Neural crest cell (in vitro differentiated cells): ENCODE measurements at places on chromosomes 1 and 21.
A peak's percentile ranks its signal among the peaks of the same experiment; 100 is the strongest.

DNA sequence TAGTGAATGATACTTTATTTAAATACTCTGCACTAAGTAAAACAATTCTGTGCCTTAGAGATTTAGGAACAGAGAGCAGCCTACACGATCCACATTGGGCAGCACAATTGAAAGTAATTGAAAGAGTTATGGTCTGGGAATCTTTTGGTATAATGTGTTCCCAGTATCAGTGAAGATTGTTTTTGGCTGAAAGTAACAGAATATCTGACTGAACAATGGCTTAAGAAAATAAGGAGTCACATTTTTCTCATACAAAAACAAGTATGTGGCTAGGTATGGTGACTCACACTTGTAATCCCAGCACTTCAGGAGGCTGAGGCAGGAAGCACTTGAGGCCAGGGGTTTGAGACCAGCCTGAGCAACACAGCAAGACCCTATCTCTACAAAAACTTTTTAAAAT lies 306.2 kb downstream of the NFIA start:
- DNase-seq, result no peak
- peaks cover 2% of the 10 kb centered on the region for H3K36me3 ChIP-seq
- H3K27me3 ChIP-seq, result no peaks in the 10 kb centered on the region

GRCh38 chr1:12542616-12543592 lies 75.1 kb downstream of the DHRS3 start:
- H3K36me3 ChIP-seq, result no peaks in the 10 kb centered on the region
- H3K4me1 ChIP-seq, result peaks cover 21% of the 10 kb centered on the region
- H3K27me3 ChIP-seq, result no peaks in the 10 kb centered on the region

DNA sequence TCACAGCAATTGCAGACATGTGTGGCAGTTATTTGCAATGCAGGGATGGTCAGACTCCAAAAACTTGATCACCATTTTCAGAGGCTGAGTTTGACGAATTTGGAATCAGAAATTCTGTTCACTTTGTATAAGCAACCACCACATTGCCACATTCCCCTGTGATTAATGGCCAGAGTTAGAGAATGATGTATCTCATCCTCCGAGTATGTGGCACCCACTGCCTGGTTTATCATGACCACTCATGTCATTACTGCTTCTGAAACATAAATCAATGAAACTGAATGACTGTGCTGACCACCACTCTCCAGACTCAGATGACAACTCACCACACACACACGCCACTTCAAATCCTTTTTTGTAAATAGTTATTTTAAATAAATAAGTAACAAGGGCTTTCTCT lies 66.6 kb upstream of the CACHD1 start:
- H3K36me3 ChIP-seq, result no peaks in the 10 kb centered on the region
- no peaks in the 10 kb centered on the region for H3K4me1 ChIP-seq

DNA sequence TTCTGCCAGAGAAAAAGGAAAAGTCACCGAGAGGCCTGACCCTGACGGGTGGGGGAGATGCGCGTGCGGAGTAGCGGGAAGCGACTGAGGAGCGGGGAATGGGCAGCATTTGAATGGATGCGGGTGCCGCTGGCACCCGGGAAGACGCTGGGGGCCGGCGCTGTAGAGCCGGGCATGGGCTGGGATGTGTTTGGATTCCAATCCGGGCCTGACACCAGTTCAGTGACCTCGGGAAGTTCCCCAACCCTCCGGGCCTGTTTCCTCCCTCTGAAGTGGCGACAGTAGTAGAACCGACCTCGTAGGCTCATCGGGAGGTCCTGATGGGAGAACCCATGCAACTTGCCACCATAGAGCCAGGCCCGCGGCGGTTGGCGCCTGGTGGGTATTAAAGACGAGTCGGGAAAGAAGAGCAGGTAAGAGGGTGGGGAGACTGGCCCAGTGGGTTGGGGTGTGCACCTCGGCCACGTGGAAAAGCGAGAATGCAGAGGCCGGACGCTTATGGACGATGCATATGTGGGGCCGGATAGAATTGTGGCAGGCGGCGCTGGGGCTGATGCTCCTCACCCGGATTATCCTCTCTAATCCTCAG lies 642 bp upstream of the SLC16A1 start:
- H3K4me1 ChIP-seq, result peaks cover 69% of the 10 kb centered on the region
- no peaks in the 10 kb centered on the region for H3K27me3 ChIP-seq
- peak overlapping the region; percentile 97 for H3K27ac ChIP-seq

DNA sequence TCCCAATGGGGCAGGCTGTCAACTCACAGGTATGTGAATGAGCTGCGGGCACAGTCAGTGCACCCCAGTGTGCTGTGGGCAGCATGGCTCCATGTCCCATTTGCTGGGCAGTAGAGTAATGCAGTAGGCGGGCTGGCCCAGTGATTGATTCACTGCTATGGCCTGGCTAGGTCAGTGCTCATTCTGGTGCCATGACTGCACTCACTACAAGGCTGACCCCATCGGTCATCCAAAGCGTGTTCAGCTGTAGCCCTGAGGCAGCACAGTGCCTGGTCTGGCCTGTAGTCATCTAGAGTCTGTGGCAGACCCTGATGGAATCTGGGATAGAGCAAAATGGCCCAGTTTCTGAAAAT lies 7.4 kb downstream of the HYI start:
- H3K27ac ChIP-seq, result peak overlapping the region; percentile 37
- no peaks in the 10 kb centered on the region for H3K4me1 ChIP-seq
- H3K36me3 ChIP-seq, result peaks cover 22% of the 10 kb centered on the region
- DNase-seq, result no peak
- no peaks in the 10 kb centered on the region for H3K27me3 ChIP-seq

DNA sequence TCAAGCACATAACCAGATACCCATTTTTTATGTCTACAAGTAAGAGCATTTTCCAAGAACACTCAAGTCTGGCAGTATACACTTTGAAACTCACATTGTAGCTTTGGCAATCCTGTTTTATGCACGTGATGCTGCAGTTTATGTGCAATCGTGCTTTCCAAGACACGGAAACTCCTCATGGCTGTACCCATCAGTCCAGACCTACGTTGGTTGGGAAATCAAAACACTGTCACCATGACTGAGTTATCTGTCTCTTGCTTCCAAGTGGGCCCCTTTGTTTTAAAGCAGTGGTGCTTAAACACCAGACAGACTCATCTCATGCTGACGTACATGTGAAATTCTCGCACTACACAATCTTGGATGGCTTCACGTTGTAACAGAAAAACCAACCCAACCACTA lies 192.8 kb downstream of the LTN1 start:
- peaks cover under 1% of the 10 kb centered on the region for H3K4me1 ChIP-seq
- H3K36me3 ChIP-seq, result no peaks in the 10 kb centered on the region
- no peak overlapping the region for H3K4me3 ChIP-seq
- no peak for DNase-seq
- no peaks in the 10 kb centered on the region for H3K27me3 ChIP-seq

DNA sequence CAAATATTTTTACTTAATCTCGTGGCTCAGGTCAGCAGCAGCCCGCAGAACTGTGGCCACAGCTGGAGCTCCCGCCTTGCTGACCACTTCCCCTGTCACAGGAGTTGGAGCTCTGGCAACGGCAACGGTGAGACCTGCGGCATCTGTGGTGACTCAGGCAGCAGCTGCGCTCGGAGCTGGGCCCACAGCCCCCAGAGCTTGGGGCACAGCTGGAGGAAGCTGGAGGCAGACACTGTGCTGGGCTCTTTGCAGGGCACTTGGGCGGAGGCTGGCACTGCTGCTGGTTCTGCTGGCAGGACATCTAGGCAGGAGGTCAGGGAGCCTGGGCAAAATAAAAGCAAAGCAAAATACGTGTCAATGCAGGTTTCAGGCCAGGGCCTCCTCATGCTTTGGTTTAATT lies at the start of gene LCE3A:
Gene LCE3A, minus strand, starts transcription at position 301 of the 400 bp plus-strand sequence. Its CDS starts 0 bp downstream, at position 301.
- H3K36me3 ChIP-seq, result peaks cover 11% of the 10 kb centered on the region
- DNase-seq, result no peak
- H3K4me3 ChIP-seq, result no peak within 1 kb of the TSS
- H3K27ac ChIP-seq, result no peak within 1 kb of the TSS

GRCh38 chr1:113850127-113850796 lies 21.2 kb downstream of the PTPN22 start:
- no peaks in the 10 kb centered on the region for H3K4me1 ChIP-seq
- H3K4me3 ChIP-seq, result no peak overlapping the region
- no peak for DNase-seq
- H3K36me3 ChIP-seq, result no peaks in the 10 kb centered on the region
- no peaks in the 10 kb centered on the region for H3K27me3 ChIP-seq

- H3K27ac ChIP-seq, result peak overlapping the region; percentile 43
- H3K4me1 ChIP-seq, result peaks cover 27% of the 10 kb centered on the region
- DNase-seq, result no peak
- peaks cover 5% of the 10 kb centered on the region for H3K27me3 ChIP-seq
- H3K36me3 ChIP-seq, result no peaks in the 10 kb centered on the region
Observed at GRCh38 chr1:12161662-12162458, 4.9 kb upstream of the TNFRSF1B start.

- no peaks in the 10 kb centered on the region for H3K36me3 ChIP-seq
- H3K4me3 ChIP-seq, result no peak overlapping the region
- peaks cover under 1% of the 10 kb centered on the region for H3K4me1 ChIP-seq
- DNase-seq, result no peak
- no peak overlapping the region for H3K27ac ChIP-seq
- peaks cover 7% of the 10 kb centered on the region for H3K27me3 ChIP-seq
Observed at GRCh38 chr21:40425981-40426380, 421.0 kb downstream of the DSCAM start.

DNA sequence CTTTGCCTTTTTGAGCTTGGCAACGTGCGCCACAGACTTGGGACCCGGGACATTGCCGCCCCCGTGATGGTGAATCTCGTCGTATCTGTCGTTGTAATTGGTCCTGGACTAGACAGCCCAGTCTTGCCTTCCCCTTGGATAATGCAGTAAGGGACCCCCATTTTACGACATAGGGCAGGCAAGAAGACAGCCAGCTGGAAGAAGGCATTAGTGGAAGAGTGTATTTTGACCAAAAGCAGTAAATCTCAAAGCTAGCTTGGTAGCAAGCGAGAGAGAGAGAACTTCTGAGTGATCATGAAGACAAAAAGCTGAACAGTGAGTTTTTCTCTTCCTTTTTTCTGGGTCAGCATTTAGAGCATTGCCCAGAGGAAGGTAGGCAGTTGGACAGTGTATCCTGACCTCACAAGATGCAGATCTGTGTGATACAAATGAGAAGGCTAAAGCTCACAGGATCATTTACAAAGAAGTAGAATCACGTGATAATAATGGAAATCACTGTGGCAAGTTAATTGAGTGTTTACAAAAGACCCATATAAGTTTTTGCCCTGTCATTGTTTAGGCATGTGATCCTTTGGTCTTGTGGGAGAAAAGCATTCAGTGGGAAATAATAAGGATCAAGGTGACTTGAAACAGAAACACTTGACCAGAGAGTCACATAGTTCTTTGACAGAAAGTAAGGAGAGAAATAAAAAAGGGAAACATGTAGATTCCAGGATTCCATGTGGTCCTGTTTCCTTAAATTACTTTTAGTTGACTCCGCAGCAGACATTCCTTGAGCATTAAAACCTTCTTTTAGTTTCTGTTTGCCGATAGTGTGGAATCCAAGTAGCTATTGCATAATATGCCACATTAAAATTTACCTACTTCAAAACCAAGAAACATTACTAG lies 66.3 kb downstream of the CNST start:
- no peaks in the 10 kb centered on the region for H3K27me3 ChIP-seq
- DNase-seq, result no peak
- peaks cover 14% of the 10 kb centered on the region for H3K36me3 ChIP-seq
- H3K4me3 ChIP-seq, result no peak overlapping the region
- H3K4me1 ChIP-seq, result peaks cover 10% of the 10 kb centered on the region

DNA sequence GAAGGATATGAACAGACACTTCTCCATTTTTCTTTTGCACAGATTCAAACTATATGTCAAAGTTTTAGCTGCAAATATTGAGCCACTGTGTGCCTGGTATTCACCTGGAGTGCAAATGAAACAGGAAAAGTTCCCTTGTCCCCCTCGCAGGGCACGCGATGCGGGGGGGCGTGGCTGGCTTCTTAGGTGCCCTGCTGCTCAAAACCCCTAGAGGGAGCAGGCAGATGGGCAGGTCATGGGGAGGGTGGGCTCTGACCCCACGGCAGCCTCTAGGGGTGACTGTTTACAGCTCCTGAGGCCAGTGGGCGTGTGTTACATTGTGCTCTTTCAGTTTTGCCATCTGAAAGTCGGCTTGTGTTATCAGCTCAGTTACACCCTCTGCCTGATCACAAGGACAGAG lies 931.2 kb upstream of the B3GALT2 start:
- no peaks in the 10 kb centered on the region for H3K4me1 ChIP-seq
- H3K27me3 ChIP-seq, result no peaks in the 10 kb centered on the region
- H3K36me3 ChIP-seq, result no peaks in the 10 kb centered on the region
- DNase-seq, result no peak
- H3K4me3 ChIP-seq, result no peak overlapping the region

DNA sequence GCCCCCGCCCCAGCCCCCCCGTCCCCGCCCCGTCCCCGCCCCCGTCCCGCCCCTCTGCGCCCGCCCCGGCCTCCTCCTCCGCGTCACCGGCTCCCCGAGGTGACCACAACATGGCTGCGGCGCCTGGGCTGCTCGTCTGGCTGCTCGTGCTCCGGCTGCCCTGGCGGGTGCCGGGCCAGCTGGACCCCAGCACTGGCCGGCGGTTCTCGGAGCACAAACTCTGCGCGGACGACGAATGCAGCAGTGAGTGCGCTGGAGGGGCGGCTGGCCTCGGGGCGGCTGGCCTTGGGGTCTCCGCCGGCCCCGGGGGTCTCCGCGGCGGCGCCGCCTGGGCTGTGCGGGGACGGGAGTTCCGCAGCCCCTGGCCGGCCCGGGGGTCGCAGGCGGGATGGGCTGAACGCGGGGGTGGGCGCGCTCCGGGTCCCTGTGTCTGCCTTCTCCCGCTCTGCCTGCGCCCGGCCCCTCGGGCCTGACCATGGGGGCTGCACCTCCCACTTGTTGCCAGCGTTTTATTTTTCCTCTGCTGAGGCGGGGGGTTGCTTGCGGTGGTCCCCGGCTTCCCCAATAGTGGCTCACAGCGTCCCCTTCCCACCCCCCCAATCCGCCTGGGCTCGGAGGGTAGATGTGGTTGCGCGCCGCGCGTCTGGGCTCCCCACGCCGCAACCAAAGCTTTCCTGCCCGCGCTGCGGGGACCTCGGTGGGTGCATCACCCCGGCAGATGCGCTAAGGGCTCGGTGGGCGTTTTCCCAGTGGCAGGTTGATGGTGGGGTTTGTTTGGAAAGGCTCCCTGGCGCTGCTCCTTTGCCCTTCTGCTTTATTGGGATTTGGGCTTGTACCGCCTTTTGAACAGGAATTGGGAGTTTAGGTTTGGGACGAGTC lies at the start of gene MIA3:
Gene MIA3, plus strand, starts transcription at position 97 of the 879 bp plus-strand sequence. Its CDS starts 14 bp downstream, at position 111.
- peak within 1 kb of the TSS; percentile 96 for H3K4me3 ChIP-seq
- peaks cover 36% of the 10 kb centered on the region for H3K27me3 ChIP-seq
- H3K4me1 ChIP-seq, result peaks cover 20% of the 10 kb centered on the region
- H3K36me3 ChIP-seq, result peaks cover 3% of the 10 kb centered on the region

DNA sequence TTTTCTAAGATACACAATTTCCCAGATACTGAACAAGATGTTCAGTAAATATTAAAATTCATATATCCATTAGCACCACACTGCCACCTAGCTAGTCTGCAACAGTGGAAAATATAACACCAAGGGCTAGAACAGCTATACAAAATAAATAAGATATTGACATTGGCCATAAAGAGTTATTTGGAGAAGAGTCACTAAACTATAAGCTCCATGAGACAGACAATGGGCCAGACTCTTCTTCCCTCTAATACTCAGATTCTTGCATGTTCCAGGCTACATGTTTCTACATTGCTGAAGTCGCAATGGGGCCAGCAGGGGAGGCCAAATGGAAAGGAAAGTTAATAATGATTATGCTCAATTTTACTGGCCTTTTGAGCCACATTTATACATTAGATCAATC lies 21.5 kb downstream of the SPATA6 start:
- H3K27ac ChIP-seq, result no peak overlapping the region
- H3K27me3 ChIP-seq, result no peaks in the 10 kb centered on the region
- DNase-seq, result no peak
- peaks cover 8% of the 10 kb centered on the region for H3K36me3 ChIP-seq
